Left renal pelvis (tissue), 4 donors: ENCODE measurements at places on chromosomes 13 and 19. TPM values are rescaled to one million over a fixed set of nuclear protein-coding genes. Genes with fewer than 3 reads are reported as not detected.
A peak's percentile ranks its signal among the peaks of the same experiment; 100 is the strongest.

- DNase-seq: no peak
These were observed 22.6 kb downstream of the PGPEP1 start for GRCh38 chr19:18362934-18363542.

GRCh38 chr19:1028062-1028926 lies 1.9 kb downstream of the CNN2 start:
- DNase-seq: peak; percentile 74

DNA sequence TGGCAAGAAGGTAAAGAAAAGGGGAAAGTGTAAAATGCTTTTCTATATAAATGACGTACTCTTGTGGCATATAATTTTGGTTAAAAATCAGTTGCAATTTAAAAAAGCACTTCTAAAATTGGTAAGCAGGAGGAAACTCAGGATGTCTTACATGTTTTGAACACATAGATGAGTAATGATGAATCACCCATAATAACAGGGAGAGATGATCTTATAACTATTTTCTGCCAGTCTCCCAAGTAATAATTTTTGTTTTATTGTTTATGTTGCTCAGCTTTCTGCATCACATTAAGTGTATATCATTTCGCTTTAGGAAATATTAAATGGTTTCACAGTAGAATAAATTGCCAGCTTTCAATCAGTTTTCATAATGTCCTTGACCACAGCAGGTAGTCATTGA lies 1430.7 kb upstream of the PCDH20 start:
- DNase-seq: no peak

- no peak for DNase-seq
These were observed 33.2 kb downstream of the UNC13A start for GRCh38 chr19:17654993-17655392.

DNA sequence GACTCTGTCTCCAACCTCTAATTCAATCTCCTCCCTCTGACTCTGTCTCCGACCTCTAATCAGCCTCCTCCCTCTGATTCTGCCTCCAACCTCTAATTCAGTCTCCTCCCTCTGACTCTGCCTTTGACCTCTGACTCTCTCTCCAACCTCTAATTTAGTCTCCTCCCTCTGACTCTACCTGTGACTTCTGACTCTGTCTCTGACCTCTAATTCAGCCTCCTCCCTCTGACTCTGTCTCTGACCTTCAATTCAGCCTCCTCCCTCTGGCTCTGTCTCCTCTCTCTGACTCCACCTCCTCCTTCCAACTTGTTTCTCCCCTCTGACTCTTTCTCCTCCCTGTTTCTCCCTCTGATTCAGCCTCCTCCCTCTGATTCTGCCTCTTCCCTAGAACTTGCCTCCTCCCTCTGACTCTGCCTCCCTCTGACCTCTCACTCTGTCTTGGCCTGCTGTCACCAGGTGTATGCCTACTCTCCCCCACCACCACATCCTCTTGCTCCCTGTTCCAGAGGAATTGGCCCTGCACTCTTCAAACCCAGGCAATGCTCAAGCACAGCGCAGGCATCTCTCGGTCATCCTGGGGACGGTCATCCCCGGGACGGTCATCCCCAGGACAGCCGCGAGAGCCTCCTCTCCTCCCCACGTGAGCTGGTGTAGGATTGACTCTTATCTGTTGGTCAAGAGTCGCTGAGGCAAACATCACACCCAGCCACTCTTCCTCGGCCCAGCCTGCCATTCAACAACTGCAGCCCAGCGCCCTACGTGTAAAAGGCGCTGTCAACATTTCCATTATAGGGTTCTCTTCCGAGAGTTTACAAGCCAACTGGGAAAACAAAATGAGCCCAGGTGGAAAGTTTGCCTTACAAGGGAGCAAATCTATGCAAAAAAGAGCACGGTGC lies 60.2 kb downstream of the ZIC5 start:
- DNase-seq: no peak

DNA sequence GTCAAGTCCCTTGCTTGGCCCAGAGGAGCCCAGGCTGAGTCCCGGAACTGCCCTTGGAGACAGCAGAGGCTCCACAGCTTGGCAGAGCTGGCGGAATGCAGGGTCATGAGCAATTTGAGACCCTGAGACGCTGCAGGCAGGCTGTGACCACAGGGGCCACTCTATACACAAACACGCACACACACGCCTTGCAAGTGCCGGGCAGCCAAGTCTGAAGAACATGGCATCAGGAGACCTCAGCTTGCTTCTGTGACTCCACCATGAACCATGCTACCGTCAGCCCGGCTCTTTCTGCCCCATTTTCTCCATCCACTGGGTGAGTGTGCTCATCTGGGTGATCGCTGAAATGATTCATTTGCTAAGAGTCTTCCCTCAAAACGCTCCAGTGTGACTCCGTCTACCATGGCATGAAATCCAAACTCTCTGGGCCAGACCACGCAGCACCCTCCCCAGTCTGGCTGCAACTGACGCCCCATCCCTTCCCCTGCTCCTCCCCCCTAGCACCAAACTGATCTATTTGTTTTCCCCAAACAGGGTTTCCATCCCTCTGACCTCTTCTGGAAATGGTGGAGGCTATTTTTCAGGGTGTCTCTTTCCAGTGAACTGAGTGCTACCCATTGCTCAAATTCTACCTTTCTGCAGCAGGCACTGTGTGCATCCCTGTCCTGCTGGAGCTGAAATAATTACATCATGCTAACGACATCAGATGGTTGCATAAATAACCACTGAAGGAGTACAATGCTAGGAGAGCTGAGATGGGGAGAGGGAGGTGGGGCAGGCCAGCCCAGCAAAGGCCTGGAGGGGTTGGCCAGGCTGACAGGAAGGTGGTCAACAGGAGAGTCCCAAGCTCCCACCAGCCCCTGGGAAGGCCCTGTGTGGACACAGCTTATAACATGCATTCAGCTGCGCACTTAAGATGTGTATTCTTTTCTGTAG lies 3.1 kb downstream of the CARS2 start:
- DNase-seq: peak; percentile 48

DNA sequence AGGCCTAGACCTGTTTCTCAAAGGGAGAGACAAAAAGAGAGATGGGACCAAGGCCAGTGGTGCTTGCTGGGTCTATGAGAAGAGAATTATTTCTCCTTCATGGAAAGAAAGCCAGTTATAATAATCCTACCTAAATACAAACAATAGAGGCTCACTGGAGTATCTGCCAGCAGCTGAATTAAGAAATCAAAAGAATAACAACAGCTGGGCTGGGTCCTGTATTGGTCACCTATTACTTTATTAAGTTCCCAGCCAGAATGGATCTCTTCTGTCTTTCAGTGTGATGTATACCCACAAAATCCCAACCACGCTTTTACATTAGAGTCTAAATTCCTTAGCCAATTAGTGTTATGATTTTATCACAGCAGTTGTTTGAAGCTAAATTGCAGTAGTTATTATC lies 297.8 kb upstream of the DACH1 start:
- DNase-seq: no peak

The TUBB4A gene
- 35.9 TPM for polyA plus RNA-seq

The IGSF23 gene
- 0.73 TPM for polyA plus RNA-seq

The ZNF587 gene
- polyA plus RNA-seq: 22.3 TPM

The MBD3L3 gene
- polyA plus RNA-seq: not detected
